T-helper 2 cell treated with Interferon-gamma antibody and Interleukin-4, amounts not matched to agents 100 ng/mL and 5 ng/mL, for 36 hours (primary cell): ENCODE measurements at places on chromosomes 16 and 17. TPM values are rescaled to one million over a fixed set of nuclear protein-coding genes. Genes with fewer than 3 reads are reported as not detected.

The HNF1B gene
- 0.70 and 1.0 TPM in 2 replicates for total RNA-seq

The IRX3 gene
- total RNA-seq, result 0.66 and 1.0 TPM in 2 replicates

The GP2 gene
- total RNA-seq, result not detected in 2 replicates

The CTRB1 gene
- not detected in 2 replicates for total RNA-seq

The KRTAP4-4 gene
- not detected in 2 replicates for total RNA-seq

The SLC2A4 gene
- 0.07 TPM in 1 of 2 replicates, not detected in the other for total RNA-seq

The ABCC3 gene
- not detected in 2 replicates for total RNA-seq

The MLX gene
- 69.6 and 71.3 TPM in 2 replicates for total RNA-seq
